ENCODE measurements at places on chromosomes 7 and 10.

DNA sequence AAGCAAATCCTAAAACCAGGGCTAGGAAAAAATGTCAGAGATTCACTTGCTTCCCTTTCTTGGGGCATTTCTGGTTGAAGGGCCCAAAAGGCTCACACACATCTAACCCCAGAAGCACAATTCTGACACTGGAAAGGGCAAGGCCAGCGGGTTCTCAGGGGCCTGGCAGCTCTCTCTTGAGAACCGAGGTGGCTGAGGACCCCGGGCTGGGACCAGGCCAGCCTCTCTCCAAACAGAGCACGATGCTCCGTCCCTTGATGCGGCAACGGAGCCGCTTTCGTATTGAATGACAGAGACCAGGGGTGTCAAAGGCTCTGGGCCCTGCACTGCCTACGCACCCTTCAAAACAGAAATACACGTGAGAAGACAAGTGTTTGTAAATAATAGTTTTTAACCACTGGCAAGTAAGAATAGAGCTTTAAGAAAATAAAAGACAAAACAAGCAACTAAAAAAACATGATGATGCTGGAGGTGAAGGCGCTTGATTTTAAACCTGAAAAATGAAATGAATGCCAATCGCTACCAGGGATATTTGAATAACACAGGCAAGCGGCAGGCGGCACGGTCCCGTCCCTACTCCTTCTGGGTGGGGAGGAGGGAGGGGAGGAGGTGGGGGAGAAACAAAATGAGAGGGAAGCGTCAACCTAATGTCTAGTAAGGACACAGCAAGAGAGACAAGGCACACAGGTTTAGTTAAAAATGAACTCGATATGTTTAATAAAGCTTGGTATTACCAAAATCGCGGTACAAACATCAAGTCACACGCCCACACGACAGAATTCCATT, 68.0 kb downstream of the SLC29A4 start:
- DNase-seq: no peak

DNA sequence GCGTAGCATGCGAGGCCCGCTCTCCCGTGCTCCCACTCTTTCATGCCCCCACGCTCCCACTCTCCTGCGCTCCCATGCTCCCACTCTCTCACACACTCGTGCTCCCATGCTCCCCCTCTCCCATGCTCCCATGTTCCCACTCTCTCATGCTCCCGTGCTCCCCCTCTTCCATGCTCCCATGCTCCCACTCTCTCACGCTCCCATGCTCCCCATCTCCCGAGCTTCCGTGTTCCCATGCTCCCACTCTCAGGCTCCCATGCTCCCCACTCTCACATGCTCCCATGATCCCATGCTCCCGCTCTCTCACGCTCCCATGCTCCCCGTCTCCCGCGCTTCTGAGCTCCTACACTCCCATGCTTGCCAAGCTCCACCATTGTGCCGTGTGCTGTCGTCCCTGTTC, 84.4 kb upstream of the ANLN start:
- DNase-seq: no peak

- no peak for DNase-seq
Measured at GRCh38 chr10:127320176-127320575, 123.8 kb upstream of the INSYN2A start.

- DNase-seq: no peak
Measured at GRCh38 chr7:5533821-5534367, 110.3 kb upstream of the TNRC18 start.

- peak; percentile 17 for DNase-seq
Measured at GRCh38 chr10:29481906-29482440, 152.8 kb downstream of the SVIL start.

DNA sequence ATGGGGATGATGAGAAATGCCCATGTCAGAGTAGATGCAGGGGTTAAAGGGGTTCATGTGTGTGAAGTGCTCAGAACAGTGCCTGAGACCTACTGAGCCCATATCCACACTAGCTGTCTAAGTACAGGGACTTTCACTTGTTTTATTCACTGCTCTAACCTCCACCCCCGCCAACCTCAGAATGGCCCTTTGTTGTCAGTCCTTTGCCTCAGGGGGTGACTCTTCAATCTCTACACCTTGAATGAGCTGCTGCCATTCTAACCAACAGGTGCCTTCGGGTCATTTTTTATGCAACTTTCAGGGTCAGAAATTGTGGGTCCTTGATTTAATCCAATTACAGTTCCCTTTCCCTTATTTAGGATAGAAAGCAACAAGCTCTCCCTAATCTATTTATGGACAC, 26.2 kb downstream of the VSTM4 start:
- no peak for DNase-seq

GRCh38 chr7:50660040-50660829, 95.0 kb upstream of the DDC start:
- peak; percentile 58 for DNase-seq

DNA sequence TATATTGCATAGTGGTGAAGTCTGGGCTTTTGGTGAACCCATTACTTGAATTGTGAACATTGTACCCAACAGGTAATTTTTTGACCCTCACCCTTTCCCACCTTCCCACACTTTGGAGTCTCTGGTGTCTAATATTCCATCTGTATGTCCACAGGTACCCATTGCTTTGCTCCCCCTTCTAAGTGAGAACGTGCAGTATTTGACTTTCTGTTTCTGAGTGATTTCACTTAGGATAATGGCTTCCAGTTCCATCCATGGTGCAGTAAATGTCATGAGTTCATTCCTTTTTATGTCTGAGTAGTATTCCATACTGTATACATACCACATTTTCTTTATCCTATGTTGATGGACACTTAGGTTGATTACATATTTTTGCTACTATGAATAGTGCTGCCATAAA, 91.5 kb upstream of the KIF5B start:
- DNase-seq: no peak

DNA sequence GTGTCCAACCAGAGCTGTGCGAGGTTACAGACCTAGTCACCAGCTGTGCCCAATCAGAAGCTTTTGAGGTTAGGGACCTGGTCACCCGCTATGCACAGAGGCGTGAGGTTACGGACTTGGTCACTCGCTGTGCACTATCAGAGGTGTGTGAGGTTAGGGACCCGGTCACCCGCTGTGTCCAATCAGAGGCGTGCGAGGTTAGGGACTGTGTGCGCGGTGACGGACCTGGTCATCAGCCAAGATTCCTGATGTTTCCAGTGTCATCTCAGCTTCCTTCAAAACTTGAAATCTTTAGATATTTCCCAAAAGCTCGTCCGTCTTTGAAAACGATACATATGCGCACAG, 182.1 kb downstream of the DIP2C start:
- DNase-seq: no peak

- DNase-seq: no peak
Measured at GRCh38 chr7:150860291-150860977, 8.1 kb downstream of the AOC1 start.

DNA sequence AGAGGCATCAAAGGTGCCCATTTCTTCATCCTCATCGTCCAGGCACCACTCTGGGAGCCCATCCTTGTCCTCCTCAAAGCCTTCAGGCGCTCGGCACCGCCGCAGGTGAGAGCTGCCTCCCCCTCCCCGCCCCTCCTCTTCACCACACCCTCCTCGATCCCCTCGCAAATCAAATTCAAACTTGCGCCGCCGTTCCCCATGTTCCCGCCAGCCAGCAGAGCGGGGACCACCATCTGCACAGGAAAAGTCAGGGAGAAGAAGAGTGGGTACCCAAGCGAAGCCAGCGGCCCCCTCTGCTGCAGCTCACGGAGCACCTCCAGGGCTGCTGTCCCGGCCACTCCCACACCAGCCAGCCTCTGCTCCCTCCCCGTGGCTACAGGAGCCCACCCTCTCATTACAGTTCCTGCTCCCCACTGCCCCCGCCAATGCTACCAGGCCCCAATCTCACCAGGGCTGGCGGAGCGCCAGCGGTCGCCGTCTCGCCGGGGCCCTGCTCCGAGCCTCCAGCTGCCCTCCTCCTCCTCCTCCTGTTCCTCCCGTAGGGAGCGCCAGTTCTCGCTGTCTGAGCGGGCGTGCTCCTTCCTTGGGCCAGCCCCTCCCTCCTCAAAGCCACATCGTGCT, 7.7 kb downstream of the GIGYF1 start:
- no peak for DNase-seq

DNA sequence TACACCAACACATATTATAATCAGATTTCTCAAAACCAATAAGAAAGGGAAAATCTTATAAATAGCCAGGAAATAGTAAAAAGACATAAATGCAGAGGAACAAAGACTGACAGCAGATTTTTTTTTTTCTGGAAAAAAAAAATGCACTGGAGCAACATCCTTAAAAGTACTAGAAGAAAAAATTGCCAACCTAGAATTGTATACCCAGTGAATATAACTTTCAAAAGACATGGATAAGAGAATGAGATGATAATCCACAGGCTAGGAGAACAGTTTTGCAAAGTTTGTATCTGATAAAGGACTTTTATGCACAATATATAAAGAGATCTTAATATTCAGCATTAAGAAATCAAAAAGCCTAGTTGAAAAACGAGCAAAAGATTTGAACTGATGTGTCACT, 554.0 kb downstream of the AUTS2 start:
- DNase-seq: no peak

GRCh38 chr10:34808801-34809745, 6.0 kb downstream of the PARD3 start:
- DNase-seq: no peak

DNA sequence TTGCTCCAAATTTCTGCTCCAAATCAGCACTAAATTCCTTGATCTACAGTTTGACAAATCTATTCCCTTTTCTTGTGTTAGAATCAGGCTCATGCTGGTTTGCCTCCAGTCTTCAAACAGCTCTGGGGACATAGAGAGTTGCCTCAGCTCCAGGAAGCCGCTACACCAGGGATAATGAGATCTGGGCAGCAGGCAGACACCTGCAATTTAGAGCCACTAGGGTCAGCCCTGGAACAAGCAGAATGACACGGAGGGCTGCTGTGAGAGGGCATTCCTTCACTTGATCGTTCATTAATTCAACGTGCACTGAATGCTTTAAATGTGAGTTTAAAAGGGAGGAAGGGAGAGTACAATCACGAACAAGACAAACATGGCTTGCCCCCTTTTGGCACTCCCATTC, 3.7 kb upstream of the ELMO1 start:
- DNase-seq: no peak

DNA sequence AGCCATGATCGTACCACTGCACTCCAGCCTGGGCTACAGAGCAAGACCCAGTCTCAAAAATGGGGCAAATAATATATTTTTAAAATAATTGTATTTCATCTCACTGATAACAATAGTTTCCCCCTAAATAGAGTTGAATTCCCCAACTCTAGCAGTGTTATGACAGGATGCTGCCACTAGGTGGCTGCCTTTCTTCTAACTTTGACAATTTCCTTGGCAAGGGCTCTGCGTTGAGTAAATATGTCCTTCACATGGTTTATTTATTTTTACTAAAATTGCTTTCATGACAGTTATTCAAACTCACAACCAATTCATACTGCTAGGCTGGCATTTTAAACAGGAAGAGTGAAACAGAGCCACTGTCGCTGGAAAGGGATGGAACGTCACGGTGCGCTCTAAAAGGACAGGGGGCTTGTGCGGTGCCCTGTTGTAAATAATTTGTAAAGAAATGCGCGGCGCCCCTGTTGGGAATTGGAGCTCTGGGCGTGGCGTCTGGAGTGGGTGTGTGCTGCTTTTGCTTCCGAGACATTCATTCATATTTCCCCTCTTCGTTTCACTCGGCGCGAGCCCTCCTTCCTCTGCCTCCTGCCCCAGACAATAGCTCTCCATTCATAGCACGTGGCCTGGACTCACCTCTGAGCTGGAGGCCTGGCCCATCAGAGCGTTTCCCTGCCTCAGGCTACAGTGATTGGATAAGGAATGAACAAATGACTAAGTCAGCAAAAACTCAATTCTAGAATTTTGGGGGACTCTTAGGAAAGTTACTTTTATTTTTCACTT, 20.5 kb upstream of the PITRM1 start:
- peak; percentile 82 for DNase-seq

GRCh38 chr7:158572000-158572828, 15.4 kb downstream of the PTPRN2 start:
- DNase-seq: no peak

DNA sequence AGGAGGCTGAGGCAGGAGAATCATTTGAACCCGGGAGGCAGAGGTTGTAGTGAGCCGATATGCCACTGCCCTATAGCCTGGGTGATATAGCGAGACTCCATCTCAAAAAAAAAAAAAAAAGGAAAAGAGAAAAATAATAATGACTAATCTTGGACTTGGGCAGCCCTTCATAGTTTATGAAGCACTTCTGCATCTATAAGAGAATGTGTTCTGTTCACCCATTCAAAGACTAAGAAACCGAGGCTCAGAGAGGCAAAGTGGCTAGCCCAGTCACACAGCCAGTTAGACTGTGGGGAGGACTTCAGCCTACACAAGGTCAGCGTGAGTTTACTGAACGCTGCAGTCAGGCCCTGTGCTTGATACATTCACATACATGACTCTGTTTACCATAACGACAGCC, 46.9 kb downstream of the UNC5B start:
- DNase-seq: no peak

- no peak for DNase-seq
Measured at GRCh38 chr7:139026551-139026950, 9.3 kb downstream of the ZC3HAV1L start.

- DNase-seq: no peak
Measured at GRCh38 chr7:2140216-2141020, 92.3 kb downstream of the MAD1L1 start.

DNA sequence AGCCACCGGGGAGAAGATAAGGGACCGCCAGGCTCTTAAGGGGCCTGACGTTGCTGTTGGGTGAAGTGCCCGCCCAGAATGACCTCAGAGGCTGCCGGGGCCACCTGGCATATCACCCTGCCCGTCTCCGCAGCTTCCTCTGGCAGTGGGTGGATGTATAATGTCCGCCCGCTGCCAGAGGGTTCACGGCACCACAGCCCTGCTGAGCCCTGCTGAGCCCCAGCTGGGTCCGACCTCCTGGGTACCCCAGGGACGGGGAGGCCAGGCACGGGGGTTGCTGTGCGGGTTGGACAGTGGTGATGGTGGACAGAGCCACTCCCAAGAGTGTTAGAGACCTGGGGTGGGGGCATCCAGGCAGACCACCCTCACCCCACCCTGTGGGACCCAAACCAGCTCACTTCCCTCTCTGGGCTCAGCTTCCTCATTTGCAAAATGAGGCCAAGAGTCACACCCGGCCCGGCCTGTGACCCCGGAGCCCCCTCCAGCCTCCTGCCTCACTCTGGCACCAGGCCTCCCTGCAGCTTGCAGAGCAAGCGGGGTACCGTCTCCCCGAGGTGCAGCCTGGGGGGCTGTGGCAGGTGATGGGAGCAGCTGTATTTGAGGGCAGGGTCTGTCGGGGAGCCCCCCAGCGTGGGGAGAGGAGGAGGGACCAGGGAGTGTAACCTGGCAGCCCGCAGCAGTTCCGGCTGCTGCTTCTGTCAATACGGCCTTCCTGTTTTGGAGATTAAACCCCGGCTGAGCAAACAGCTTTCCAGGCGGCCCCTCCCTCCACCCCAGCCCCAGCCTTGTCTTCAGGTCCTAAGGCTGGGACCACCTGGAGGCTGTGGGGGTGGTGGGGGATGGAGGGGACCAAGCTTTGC, 8.4 kb upstream of the LFNG start:
- peak; percentile 85 for DNase-seq

GRCh38 chr10:127018298-127018650, 113.0 kb downstream of the DOCK1 start:
- no peak for DNase-seq

GRCh38 chr7:1814089-1814811, 144.2 kb downstream of the ELFN1 start:
- DNase-seq: no peak

GRCh38 chr7:34718867-34719266, 60.8 kb downstream of the NPSR1 start:
- peak; percentile 4 for DNase-seq
